ENCODE measurements at places on chromosomes 3 and 15.

- DNase-seq = no peak
Observed at GRCh38 chr3:194348354-194348753, 2.8 kb downstream of the CPN2 start.

GRCh38 chr3:130644628-130645253, 101.9 kb downstream of the PIK3R4 start:
- DNase-seq = no peak

- DNase-seq = no peak
Observed at GRCh38 chr3:13124631-13125030, 51.4 kb upstream of the IQSEC1 start.

- no peak for DNase-seq
Observed at GRCh38 chr15:76062286-76062685, 2.5 kb downstream of the TMEM266 start.

- DNase-seq = no peak
Observed at GRCh38 chr3:43923104-43923882, 232.6 kb downstream of the ABHD5 start.

- no peak for DNase-seq
Observed at GRCh38 chr3:114872588-114872987, 274.5 kb downstream of the ZBTB20 start.

GRCh38 chr3:46990573-46991374, 11.3 kb downstream of the NBEAL2 start:
- no peak for DNase-seq

GRCh38 chr3:184181596-184181995, 4.4 kb upstream of the ABCF3 start:
- no peak for DNase-seq

DNA sequence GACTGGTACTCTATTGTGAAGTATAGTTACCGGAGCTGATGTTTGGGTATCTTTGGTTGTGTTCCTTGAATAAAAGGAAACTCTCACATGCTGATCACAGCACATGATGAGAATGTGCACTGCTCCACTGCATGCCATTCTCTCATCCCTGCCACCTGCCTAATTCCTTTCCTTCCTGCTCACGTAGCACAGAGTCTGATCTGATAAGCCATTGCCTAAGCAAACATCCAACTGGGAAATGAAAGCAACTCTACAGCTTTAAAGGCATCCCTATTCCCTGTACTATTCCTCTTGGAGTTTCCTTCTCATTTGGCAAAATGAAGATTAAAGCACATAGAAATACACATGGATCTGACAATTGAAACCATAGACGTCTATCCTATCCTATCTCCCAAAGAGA, 359.8 kb downstream of the C3orf38 start:
- DNase-seq = no peak

All from fibroblast of skin of back (primary cell).